Eye (tissue), 1 donor: ENCODE measurements at places on chromosomes 13 and 19.

DNA sequence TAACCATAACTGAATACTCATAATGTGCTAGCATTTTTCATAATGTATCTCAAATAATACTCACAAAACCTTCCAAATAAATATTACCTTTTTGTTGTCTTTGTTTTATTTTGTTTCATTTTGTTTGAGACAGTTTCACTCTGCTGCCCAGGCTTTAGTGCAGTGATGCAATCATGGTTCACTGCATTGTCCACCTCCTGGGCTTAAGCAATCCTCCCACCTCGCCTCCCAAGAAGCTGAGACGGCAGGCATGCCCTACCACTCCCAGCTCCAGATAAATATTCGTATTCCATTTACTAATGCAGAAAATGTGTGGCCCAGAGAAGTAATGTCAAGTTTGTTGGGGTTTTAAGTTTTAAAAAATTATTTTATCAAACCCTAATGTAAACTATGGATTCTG, 739.1 kb downstream of the GPC5 start:
- DNase-seq = no peak

GRCh38 chr19:49615861-49616260, 24.1 kb downstream of the RRAS start:
- no peak for DNase-seq

GRCh38 chr19:43872547-43873336, 45.6 kb downstream of the ZNF283 start:
- no peak for DNase-seq

DNA sequence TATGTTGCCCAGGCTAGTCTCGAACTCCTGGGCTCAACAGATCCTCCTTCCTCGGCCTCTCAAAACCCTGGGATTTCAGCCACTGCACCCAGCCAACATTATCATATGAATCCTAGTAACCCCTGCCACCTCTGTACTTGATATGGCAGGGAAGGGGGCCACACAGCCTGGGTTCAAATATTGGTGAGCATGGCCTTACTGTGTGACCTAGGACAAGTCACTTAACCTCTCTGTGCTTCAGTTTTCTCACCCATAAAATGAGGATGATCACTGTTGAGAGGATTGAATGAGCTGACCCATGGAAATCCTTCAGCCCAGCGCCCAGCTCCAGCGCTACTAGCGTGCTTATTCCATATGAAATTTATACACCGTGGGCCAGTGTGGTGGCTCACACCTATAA, 3.6 kb upstream of the COMP start:
- no peak for DNase-seq

DNA sequence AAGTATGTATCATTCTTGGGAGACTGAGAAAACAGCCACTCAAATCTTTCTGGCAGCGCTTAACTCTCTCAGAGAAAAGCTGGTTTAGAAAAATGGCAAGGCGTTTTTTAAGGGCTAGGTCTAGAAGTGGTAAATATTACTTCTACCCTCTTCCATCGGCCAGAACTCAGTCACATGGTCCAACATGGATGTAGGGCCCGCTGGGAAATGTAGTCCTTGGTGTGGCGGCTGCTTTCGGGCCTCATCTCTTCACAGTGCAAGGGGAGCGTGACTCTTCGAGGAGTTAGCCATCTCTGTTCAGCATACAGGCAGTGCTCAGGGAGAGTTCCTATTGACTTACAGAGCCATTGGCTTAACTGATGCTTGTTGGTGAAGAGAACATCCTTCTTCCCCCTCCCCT, 6.3 kb downstream of the VSTM2B start:
- DNase-seq = no peak

DNA sequence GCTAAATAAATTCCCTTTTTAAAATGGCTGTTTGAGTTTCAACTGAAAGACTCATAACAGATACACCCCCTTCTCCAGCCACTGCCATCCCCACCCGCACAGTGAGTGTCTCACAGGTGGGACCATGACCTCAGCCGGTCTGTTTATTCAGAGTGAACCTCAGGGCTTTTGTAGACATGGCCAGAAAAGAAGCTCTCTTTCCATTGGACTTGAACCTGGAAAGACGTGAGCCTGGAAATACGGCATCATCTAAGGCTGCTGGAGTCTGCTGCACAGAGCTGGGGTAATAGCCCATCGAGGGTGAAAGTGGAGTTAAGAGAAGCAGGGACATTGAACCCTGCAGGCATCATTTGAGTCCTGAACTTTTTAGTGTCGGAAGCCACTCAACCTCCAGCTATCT, 15.2 kb upstream of the KPNA3 start:
- DNase-seq = no peak

- no peak for DNase-seq
Observed at GRCh38 chr19:33819506-33819879, 22.8 kb downstream of the KCTD15 start.

DNA sequence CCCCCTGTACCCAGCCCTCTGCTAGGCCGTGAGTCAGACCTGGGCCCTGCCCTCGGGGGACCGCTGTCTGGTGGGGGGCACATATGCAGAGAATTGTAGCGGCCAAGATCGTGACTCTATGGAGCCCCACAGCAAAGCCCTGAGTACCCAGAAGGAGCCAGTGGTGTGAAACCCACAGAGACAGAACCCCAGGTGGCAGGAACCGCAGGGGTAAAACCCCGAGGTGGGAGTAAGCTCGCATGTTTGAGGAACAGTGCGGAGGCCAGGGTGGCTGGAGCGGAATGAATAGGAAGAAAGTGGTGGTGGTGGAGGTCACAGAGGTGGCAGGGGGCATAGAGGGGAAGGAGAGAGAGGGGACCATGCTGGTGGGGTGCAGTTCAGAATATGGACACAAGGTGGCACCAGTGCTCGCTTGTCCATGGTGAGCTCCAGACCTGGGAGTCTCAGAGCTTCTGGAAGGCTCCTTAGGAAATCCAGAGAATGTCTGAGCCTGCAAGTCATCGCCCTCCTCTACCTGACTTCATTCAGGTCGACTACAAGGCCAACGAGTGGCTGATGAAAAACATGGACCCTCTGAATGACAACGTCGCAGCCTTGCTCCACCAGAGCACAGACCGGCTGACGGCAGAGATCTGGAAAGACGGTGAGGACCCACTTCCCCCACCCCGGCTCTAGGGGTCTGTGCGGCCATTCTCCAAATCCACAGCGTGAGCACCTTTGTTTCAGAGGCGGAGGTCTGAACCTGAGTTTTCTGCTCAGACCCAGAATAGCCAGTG, 48.9 kb downstream of the MYH14 start:
- no peak for DNase-seq

DNA sequence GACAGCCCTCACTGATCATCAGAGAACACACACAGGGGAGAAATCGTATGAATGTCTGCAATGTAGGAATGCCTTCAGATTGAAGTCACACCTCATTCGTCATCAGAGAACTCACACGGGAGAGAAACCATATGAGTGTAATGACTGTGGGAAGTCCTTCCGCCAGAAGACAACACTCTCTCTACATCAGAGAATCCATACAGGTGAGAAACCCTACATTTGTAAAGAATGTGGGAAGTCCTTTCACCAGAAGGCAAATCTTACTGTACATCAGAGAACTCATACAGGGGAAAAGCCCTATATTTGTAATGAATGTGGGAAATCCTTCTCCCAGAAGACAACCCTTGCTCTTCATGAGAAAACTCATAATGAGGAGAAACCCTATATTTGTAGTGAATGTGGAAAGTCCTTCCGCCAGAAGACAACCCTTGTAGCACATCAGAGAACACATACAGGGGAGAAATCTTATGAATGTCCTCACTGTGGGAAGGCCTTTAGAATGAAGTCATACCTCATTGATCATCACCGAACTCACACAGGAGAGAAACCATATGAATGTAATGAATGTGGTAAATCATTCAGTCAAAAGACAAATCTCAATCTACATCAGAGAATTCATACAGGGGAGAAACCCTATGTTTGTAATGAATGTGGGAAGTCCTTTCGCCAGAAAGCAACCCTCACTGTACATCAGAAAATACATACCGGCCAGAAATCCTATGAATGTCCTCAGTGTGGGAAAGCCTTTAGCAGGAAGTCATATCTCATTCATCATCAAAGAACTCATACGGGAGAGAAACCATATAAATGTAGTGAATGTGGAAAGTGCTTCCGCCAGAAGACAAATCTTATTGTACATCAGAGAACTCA, 32.5 kb downstream of the ZNF567 start:
- no peak for DNase-seq

- DNase-seq = peak; percentile 50
Observed at GRCh38 chr13:48731957-48732569, 78.3 kb downstream of the CYSLTR2 start.
